ENCODE measurements at places on chromosomes 2 and 18. TPM values are rescaled to one million over a fixed set of nuclear protein-coding genes. Genes with fewer than 3 reads are reported as not detected.
A peak's percentile ranks its signal among the peaks of the same experiment; 100 is the strongest.

EN1 gene
- total RNA-seq = not detected

NBAS gene
- 44.0 TPM for total RNA-seq

DAPL1 gene
- not detected for total RNA-seq

ELOA2 gene
- total RNA-seq = not detected

STEAP3 gene
- total RNA-seq = 0.17 TPM

GRCh38 chr2:61763605-61764034, 90.2 kb downstream of the FAM161A start:
- peaks cover 21% of the 10 kb centered on the region for H3K4me1 ChIP-seq
- H3K4me3 ChIP-seq = peak overlapping the region; percentile 90
- no peak for DNase-seq
- H3K36me3 ChIP-seq = no peaks in the 10 kb centered on the region

GRCh38 chr2:60317034-60317386, 236.4 kb downstream of the BCL11A start:
- no peaks in the 10 kb centered on the region for H3K36me3 ChIP-seq
- no peaks in the 10 kb centered on the region for H3K27me3 ChIP-seq
- H3K27ac ChIP-seq = no peak overlapping the region
- no peaks in the 10 kb centered on the region for H3K4me1 ChIP-seq

- H3K27ac ChIP-seq = no peak overlapping the region
- no peaks in the 10 kb centered on the region for H3K36me3 ChIP-seq
- no peak overlapping the region for H3K4me3 ChIP-seq
- H3K27me3 ChIP-seq = peaks cover 6% of the 10 kb centered on the region
- no peaks in the 10 kb centered on the region for H3K4me1 ChIP-seq
- DNase-seq = peak; percentile 27
These were observed 31.9 kb downstream of the TWIST2 start for GRCh38 chr2:238879621-238880377.

- no peak overlapping the region for H3K27ac ChIP-seq
- no peak overlapping the region for H3K4me3 ChIP-seq
- H3K36me3 ChIP-seq = no peaks in the 10 kb centered on the region
These were observed 64.9 kb upstream of the ZSWIM2 start for GRCh38 chr2:186913870-186914269.

GRCh38 chr2:200929334-200930249, 33.9 kb downstream of the ORC2 start:
- peaks cover 25% of the 10 kb centered on the region for H3K36me3 ChIP-seq
- H3K4me1 ChIP-seq = peaks cover 19% of the 10 kb centered on the region
- no peak for DNase-seq
- no peaks in the 10 kb centered on the region for H3K27me3 ChIP-seq

DNA sequence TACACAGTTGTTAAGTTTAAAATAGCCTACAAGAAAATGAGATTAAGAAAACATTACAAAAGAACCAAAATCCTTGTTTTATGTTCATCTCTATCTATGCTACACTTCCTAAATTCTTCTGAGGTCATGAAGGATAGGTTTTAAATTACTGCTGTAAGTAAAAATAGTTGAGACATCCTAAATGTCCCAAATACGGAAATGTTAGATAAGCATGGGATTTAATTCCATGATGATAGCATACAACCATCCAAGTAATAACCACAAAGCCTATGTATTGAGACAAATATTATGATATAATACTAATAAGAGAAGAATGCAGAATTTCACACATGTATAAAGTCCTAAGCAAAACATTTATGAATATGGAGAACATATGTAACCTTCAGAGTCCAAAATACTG, 34.1 kb downstream of the PIEZO2 start:
- DNase-seq = no peak
- no peak overlapping the region for H3K27ac ChIP-seq
- no peaks in the 10 kb centered on the region for H3K27me3 ChIP-seq

DNA sequence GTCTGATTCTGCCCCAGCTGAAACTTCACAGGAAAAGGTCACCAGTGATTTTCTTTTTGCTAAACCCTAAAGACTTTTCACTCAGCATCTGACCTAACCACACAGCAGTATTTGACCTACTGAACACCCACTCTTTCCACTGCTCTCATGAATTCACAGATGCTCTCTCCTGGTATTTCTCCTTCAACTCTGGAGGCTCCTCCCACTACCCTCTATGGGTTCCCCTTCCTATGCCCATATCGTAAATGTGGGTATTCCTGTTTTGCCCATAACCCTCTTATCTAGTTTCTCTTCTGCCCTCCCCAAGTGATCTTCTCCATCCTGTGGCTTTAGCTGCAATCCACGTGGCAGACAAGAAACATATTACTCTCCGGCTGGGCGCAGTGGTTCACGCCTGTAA, 7.6 kb downstream of the PLEKHM3 start:
- peaks cover 3% of the 10 kb centered on the region for H3K36me3 ChIP-seq
- H3K27ac ChIP-seq = peak overlapping the region; percentile 30
- H3K27me3 ChIP-seq = no peaks in the 10 kb centered on the region
- H3K4me3 ChIP-seq = no peak overlapping the region
- H3K4me1 ChIP-seq = peaks cover 39% of the 10 kb centered on the region

- peaks cover 8% of the 10 kb centered on the region for H3K27me3 ChIP-seq
- peaks cover 3% of the 10 kb centered on the region for H3K4me1 ChIP-seq
- no peak overlapping the region for H3K4me3 ChIP-seq
- no peak for DNase-seq
These were observed 5.5 kb upstream of the SLC4A3 start for GRCh38 chr2:219621935-219622334.

- DNase-seq = no peak
- no peak overlapping the region for H3K4me3 ChIP-seq
- no peaks in the 10 kb centered on the region for H3K27me3 ChIP-seq
- H3K4me1 ChIP-seq = peaks cover 13% of the 10 kb centered on the region
These were observed 136.5 kb downstream of the AKAIN1 start for GRCh38 chr18:5060543-5060942.

DNA sequence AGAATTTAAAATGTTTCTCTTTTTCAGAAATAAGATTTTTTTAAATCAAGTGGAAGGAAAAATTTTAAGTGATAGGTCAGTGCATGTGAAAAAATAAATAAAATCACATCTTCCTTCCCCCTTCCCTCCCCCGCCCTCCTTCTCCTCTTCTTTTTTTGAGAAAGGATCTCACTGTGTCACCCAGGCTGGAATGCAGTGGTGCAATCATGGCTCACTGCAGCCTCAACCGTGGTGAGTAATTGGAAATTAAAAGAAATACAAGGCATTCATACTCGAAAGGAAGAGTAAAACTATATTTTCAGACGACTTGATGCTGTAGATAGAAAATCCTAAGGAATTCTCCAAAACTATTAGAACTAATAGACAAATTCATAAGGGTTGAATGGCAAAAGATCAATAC, 16.9 kb upstream of the CRACDL start:
- no peaks in the 10 kb centered on the region for H3K36me3 ChIP-seq
- no peak overlapping the region for H3K4me3 ChIP-seq
- no peak for DNase-seq

DNA sequence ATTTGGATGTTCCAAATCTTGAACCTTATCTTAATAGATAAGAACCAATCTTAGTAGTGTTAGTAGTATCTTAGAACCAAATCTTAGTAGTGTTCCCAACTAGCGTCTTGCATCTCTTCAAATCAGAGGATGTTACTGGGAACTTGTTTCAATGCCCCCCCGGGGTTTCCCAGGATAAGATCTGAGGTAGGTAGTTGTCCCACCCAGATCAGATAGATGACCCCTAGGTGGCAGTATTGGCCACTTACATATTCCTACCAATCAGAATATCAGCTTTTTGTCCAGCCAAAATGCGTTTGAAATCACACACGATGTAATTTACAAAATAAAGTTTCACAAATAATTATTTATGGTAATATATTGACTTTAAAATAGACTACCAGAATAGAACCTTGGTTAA, 314.8 kb downstream of the MBD2 start:
- no peak overlapping the region for H3K4me3 ChIP-seq
- no peak overlapping the region for H3K27ac ChIP-seq
- no peaks in the 10 kb centered on the region for H3K36me3 ChIP-seq
- H3K27me3 ChIP-seq = peaks cover 11% of the 10 kb centered on the region

GRCh38 chr2:188645986-188646385, 328.2 kb upstream of the COL3A1 start:
- no peak overlapping the region for H3K27ac ChIP-seq
- no peaks in the 10 kb centered on the region for H3K36me3 ChIP-seq
- no peak for DNase-seq

GRCh38 chr2:105977212-105977611, 216.9 kb downstream of the UXS1 start:
- no peaks in the 10 kb centered on the region for H3K27me3 ChIP-seq
- H3K4me3 ChIP-seq = no peak overlapping the region
- peaks cover 24% of the 10 kb centered on the region for H3K4me1 ChIP-seq
- DNase-seq = peak; percentile 38

DNA sequence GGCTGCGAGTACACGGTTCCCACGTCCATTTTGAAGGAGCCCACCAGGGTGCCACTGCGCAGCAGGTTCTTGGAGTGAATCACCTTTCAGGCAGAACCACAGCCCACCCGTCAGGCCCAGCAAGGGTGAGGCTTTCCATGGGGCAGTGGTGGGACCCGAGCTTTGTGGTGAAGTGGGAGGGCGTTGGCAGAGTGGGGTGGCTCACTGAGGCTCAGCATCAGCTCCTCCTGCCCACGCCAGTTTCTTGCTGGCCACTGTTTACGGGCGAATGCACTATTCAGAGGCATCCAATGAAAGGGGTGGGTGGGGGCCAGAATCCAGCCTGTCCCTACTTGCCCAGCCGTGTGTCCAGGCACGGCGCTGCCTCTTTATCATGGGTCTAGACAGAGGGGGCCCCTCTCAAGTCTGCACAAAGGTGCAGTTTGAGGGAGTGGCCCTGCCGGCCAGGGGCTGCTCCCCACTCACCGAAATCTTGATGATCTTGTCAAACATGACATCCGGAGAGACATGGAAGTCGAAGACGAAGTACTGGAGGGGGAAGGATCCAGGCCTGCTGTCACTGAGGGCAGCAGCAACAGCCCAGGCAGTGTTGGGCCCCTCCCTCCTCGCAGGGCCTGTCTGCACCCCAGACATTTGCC, 11.4 kb upstream of the OTOF start:
- peaks cover 3% of the 10 kb centered on the region for H3K4me1 ChIP-seq
- no peak overlapping the region for H3K4me3 ChIP-seq
- H3K27ac ChIP-seq = no peak overlapping the region

- no peak for DNase-seq
- H3K4me1 ChIP-seq = peaks cover 45% of the 10 kb centered on the region
- H3K36me3 ChIP-seq = peaks cover 22% of the 10 kb centered on the region
- H3K4me3 ChIP-seq = peak overlapping the region; percentile 10
- no peaks in the 10 kb centered on the region for H3K27me3 ChIP-seq
These were observed 16.6 kb downstream of the INPP5D start for GRCh38 chr2:233076749-233077148.

DNA sequence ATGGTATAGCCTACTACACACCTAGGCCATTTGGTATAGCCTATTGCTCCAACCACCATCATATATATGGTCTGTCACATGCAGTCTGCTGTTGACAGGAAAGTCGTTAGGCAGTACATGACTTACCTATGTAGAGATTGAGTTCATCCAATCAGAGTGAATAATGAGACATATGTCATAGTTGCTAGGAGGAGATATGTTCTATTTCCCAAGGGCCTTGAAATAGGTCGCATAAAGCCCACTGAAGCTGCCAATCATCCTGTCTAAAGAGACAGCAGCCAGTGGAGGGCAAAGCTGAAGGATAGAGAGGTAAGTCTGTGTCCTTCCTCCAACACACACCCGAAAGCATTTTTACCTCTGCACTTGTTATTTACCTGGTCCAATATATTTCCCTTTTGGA, 263.4 kb downstream of the PTPRM start:
- no peaks in the 10 kb centered on the region for H3K27me3 ChIP-seq
- H3K4me3 ChIP-seq = no peak overlapping the region
- no peaks in the 10 kb centered on the region for H3K36me3 ChIP-seq
- no peak overlapping the region for H3K27ac ChIP-seq

DNA sequence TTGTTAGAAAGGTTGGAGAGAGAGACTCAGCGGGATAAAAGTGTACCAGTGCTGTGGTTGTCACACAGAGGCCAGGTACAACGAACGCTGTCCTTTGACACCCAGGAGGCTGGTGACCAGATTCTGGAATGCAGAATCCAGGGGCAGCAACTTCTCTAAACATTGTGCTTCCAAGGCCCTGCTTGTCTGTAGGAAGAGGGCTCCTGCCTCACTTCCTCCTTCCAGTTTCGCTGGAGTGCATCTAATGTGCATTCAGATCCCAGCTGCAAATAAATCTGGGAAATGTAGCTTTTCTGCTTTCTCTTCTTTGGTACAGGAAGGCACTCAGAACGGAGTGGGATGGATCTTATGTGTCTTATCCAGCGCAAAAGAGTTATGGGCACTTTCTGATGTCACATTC, 171.8 kb upstream of the ATP5MC3 start:
- H3K36me3 ChIP-seq = no peaks in the 10 kb centered on the region
- DNase-seq = no peak
- H3K4me3 ChIP-seq = no peak overlapping the region
- no peak overlapping the region for H3K27ac ChIP-seq
- peaks cover 17% of the 10 kb centered on the region for H3K27me3 ChIP-seq

DNA sequence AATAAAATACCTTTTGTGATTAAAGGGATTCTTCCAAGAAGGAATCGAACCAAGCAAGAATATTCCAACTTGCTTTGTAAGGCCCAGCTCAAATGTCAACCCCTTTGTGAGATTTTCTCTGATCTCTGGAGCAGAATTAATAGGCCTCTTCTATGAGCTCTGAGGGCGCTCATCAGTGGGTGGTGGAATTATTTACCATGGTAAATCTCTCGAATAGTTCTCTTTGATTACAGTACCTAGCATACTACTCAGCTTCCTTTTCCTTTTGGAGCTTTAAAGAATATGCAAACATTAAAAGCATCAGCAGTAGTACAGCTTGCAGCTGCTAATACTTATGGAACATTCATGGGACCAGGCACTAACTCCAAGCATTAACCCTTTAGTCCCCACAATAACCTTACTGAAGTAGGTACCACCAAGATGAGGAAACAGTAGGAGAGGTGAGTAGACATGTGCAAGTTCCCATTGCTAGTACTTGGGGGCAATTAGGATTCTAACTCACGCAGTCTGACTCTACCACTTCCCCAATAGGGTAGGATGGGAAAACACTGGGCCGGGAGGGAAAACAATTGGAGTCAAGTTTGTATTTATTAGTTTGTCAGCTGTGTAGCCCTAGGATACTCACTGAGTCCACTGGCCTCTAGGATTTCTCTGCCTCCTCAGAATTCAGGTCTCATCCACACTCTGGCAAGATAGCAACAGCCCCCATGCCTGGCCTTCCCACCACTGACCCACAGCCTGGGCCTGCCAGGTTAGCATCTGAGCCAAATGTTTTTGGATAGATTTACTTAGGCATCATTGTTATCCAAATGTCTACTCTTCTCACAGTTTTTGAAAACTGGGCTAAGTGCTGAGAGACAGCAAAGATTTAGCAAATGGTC, 21.7 kb downstream of the ADD2 start:
- no peak overlapping the region for H3K4me3 ChIP-seq
- peaks cover 15% of the 10 kb centered on the region for H3K27me3 ChIP-seq
- DNase-seq = no peak
- no peaks in the 10 kb centered on the region for H3K36me3 ChIP-seq
